ENCODE measurements at places on chromosomes 3 and 15. TPM values are rescaled to one million over a fixed set of nuclear protein-coding genes. Genes with fewer than 3 reads are reported as not detected.

- DNase-seq = no peak
Observed at GRCh38 chr15:67824976-67825880, at the start of gene SKOR1. SKOR1 (plus strand) TSS chr15:67825509; CDS start chr15:67825603, 94 bp downstream.

DNA sequence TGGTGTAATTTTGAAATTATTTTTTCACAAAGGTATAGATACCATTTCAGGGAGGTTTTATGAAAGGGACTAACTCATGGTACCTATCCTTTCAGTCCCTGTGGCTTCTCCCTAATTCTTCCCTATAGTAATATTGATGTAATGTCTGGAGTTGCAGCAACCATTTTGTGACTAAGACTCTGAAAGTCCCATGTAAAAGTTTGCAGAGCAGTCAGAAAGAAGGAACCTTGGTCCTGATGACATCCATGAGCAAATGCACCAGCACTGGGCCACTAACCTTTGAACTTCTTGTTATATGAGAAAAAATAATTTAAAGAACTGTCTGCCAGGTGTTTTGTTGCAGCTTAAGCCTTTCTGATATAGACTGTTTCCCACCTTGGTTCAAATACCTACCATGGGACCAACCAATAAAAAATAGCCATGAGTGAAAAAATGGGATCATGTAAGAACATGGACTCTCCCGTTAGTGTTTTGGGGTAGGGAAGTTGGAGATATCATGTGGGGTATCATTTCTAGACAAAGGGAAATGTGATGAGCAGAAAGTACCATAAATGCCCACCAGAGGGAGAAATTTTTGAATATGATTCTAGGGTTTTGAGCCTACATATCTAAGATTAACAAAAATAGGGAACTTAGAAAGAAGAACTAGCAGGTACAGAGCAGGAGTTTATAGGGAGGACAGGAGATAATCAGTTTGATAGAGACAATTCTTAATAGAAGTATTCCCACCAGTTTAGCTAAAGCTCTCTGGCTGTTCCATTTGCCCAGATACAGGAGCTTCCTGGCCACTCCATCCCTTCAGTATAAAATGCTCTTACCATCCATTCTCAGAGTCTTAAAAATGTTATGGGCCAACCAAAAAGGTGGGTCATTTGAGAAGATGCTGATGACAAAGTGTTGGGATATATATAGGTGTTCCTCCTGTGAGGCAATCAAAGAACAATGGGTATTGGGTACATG is 3.4 kb upstream of the CPOX start:
- DNase-seq = peak; percentile 79

GRCh38 chr3:8964436-8965370 is 1.4 kb upstream of the RAD18 start:
- DNase-seq = peak; percentile 98

DNA sequence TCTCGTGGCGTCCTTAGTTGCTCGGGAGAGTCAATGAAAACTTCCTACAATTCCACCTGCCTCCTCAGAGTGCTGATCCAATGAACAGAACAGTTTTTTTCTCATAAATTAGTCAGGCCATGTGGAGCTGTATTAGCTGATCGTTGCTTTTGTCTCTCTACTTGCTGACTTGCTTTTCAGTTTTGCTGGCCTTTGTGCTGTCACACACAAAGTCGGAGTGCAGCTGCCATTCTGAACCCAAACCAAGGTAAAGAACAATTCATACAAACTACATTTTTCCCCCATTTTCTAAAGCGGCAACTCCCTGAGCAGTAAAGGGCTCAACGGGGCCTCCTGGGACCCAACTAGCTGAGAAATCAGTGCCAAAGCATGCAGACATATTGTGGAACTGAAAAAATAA is 43.1 kb downstream of the MEIS2 start:
- no peak for DNase-seq

DNA sequence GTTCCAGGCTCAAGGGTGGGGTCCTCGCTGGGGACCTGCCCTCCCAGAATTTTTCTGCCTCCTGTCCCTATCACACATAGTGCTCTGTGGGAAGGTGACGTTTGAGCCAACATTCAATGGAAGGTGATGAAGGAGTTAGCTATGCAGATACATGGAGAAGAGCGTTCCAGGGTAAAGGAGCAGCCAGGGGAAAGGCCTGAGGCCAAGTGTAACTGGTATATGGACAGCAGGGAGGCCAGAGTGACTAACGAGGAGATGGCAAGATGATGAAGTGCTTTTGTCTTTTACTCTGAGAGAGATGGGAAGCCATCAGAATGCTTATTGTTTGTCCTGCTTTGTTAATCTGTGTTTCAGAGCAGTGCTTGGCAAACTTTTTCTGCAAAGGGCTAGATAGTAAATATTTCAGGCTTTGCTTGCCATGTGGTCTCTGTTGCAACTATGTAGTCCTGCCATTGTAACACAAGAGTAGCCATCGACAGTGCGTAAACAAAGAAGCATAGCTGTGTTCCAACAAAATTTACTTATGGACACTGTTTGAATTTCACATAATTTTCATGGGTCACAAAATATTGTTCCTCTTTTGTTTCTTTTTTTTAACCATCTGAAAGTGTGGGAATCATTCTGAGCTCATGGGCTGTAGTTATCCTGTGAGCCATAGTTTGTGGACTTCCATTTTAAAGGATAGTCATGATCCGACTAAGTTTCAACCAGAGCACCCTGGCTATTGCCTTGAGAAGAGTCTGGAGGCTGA is 25.8 kb upstream of the PIAS1 start:
- no peak for DNase-seq

- no peak for DNase-seq
Observed at GRCh38 chr15:68098465-68098864, 44.4 kb downstream of the PIAS1 start.

DNA sequence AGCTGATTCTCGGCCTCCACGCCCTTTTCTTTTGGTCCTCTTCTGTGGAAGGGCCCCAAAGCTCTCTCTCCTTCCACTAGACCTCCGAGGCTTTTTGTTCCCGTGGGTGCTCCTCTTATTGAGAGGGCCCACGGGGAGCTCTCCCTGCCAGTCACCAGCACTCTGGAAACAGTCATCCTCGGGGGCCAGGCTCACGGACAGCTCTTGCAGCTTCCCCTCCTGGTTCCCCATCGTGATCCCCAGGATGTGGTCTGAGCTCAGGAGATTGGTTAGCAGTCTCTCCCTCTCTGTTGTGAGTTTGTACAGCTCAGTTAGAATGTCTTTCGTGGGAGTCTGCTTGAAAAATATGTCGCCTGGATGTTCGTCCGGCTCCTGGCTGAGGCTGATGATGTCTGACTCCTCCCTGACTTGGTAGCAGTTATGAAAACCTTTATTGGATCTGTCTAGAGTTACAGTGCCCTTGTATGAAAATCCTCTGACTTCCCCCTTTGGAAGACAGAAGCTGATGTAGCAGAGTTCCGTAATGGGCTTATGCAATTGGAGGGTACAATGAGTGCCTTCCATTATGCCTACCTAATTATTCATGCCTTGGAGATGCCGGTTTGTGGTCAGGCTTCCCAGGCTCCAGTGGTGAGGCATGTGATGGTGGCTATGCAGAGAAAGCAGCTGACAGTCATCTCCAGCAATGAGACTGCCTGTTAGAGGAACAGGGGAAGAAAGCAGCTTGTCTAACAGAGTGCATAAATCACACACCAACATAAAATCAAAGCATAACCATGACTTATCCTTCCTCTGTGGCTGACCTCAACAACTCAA is 40.0 kb downstream of the FMN1 start:
- no peak for DNase-seq

- peak; percentile 61 for DNase-seq
Observed at GRCh38 chr15:58361273-58361759, 70.5 kb upstream of the LIPC start.

The DISP2 gene
- total RNA-seq = 0.87 TPM

The CATSPER2 gene
- total RNA-seq = 4.0 TPM

The ICE2 gene
- total RNA-seq = 14.8 TPM

Data from PC-3 (cell line).